ENCODE measurements at places on chromosomes 3 and 15.

- no peak for DNase-seq
These were observed 18.5 kb downstream of the TTC21A start for GRCh38 chr3:39125841-39126500.

DNA sequence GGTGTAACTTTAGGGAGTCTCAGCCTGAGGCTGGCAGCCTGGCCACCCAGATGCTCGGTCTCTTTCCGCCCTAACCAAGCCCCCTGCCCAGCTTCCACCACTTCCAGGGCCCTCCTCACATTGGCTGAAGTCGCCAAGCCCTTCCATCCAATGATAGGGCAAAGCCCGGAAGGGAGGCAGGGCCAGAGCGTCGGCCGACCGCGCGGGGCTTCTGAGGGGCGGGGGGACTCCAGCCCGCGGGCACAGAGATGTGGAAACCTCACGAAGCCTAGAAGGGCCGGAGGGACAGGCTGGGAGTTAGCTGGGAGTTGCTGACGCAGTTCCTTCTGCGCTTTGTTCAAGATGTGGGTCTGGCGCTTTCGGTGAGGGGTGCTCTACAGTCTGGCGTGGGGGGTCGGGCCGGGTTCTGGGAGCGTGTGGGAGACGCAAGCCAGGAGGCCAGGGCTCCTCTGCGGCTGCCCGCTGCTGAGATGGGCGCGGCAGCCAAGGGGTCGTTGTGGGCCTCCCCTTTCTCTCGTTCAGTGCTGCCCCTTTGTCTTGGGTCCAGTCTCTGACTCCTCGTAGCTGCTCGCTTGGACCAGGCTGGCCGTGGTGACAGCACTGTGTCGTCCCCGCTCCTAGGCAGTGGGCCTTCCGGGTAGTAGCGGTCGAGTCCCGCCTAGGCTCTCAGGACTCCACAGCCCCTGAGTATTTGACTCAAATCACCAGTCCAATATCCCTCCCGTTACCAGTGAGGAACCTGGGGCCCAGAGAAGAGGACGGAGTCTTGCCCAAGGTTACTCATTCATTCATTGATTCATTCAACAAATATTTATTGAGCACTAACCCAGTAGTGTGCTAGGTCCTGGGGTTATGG, at the start of gene ZNF660:
Gene ZNF660, plus strand, starts transcription at position 319 of the 856 bp plus-strand sequence. CDS start 9,230 bp downstream, outside the sequence.
- peak; percentile 14 for DNase-seq

GRCh38 chr3:174363256-174363655, 495.9 kb upstream of the NAALADL2 start:
- no peak for DNase-seq

- DNase-seq = no peak
These were observed 79.1 kb upstream of the MEF2A start for GRCh38 chr15:99486371-99487336.

GRCh38 chr3:100879195-100879810, 113.9 kb downstream of the ABI3BP start:
- no peak for DNase-seq

- DNase-seq = no peak
These were observed 11.4 kb downstream of the FHIT start for GRCh38 chr3:61239871-61240270.

Data from NCI-H1436 treated with DMSO at 0.1 percent for 48 hours (cell line).